NCI-H1092 treated with DMSO at 0.1 percent for 48 hours (cell line): ENCODE measurements at places on chromosomes 2 and 18.

DNA sequence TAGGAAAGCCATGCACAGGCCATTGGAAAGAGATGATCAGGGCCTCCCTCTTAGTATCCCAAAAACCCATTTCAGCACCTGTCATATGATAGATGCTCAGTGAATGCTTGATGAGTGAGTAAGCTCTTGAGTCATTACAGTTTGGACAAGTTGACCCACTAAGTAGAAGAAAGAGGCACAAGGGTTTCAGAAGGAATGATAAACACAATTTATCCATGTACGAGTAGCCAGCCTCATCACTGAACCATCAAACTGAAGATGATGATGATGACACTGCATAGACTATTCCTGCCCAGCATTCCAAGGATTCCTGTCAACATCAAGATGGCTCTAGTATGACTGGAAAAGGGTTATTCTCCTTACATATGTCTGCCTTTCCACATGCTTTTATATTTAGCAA, 596.0 kb downstream of the BCL11A start:
- DNase-seq, result no peak

- DNase-seq, result peak; percentile 33
These were observed 67.1 kb downstream of the SUMO1 start for GRCh38 chr2:202171241-202171825.

DNA sequence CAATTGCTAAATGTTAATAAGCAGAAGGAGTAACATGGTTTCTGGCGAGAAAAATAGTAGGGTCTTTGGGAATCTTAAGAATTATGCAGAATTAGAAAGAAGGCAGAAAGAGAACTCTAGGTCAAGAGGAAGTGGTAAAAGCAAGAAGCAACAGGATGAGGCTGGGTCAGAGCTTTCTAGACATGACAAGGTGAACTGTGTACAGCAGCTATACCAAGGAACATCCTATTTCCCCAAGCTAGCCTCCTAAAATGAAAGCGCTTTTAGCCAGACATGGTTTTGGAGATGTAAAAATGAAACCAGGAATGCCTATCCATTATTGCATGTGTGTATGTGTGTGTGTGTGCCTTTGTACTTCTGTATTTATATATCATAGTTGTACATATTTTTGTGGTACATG, 42.3 kb upstream of the STAT1 start:
- DNase-seq, result no peak

- DNase-seq, result no peak
These were observed 7.5 kb upstream of the YPEL5 start for GRCh38 chr2:30139131-30139870.

GRCh38 chr2:205679410-205680009, 2.8 kb upstream of the NRP2 start:
- DNase-seq, result no peak

DNA sequence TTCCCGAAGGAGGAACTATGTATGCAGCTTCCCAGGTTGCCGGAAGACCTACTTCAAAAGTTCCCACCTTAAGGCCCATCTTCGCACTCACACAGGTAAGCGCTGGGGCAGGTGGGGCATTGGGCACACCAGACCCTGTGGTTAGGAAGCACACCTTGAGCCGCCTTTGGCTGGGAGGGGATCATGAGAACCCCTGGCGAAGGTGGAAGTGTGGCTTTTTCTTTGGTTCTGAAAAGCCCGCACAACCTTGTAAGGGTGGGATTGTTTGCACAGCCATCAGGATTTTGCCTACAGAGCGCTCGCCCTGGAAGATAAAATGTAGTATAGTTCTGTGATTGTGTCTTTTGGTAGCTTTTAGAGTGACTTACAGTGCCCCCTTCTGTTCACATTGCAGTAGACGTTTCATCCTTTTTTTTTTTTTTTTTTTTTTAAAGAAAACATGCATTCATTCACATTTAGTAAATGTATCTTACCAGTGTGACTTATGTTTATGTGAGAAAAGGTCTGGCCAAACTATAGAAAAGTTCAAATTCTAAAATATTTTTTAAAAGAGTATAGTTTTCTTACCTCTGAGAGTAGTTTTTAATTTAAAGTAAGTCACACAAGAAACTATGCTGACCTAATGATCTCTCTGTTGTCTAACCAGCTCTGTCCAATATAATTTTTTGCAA, 5.3 kb downstream of the KLF11 start:
- peak; percentile 29 for DNase-seq

DNA sequence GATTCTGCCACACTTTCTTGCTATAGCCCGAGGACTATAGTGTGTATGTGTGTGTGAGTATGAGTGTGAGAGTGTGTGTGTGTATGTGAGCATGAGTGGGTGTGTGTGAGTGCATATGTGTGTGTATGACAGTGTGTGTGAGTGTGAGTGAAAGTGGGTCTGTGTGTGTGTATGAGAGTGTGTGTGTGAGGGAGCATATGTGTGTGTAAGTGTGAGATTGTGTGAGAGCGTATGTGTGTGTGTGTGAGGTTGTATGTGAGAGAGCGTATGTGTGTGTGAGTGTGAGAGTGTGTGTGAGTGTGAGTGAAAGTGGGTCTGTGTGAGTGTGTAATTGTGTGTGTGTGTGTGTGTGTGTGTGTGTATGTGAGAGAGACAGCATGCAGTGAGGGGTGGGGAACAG, 89.0 kb upstream of the ACSL3 start:
- DNase-seq, result no peak

DNA sequence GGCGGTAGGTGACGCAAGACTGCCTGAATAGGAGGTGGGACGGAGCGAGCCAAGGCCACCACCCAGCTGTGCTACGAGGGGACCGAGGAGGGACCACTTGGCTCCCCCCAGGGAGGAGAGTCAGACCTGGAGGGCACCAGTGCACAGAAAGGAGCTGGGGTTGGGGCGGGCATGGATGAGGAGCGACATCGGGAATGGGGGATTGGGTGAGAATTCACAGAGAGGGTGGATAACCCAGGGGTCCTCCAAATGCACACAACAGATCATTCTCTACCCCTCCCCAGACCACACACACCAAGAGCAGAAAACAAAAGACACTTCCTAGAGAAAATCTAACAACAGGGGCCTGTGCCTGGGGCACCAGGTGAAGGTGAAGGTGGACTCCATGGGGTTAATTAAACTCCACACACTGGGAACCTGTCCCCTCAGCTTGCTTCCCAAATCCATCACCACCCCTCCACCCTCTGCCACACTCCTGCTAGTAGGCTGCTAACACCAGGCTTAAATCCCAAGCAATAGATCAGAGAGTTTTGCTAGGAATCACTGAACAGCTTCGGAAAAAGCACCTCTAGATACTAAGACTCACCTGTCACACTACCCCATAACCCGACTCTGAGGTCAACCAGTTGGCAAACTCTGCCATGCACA, 274.6 kb downstream of the EIPR1 start:
- DNase-seq, result no peak

- no peak for DNase-seq
These were observed 328.5 kb downstream of the AGPS start for GRCh38 chr2:177721087-177721486.

DNA sequence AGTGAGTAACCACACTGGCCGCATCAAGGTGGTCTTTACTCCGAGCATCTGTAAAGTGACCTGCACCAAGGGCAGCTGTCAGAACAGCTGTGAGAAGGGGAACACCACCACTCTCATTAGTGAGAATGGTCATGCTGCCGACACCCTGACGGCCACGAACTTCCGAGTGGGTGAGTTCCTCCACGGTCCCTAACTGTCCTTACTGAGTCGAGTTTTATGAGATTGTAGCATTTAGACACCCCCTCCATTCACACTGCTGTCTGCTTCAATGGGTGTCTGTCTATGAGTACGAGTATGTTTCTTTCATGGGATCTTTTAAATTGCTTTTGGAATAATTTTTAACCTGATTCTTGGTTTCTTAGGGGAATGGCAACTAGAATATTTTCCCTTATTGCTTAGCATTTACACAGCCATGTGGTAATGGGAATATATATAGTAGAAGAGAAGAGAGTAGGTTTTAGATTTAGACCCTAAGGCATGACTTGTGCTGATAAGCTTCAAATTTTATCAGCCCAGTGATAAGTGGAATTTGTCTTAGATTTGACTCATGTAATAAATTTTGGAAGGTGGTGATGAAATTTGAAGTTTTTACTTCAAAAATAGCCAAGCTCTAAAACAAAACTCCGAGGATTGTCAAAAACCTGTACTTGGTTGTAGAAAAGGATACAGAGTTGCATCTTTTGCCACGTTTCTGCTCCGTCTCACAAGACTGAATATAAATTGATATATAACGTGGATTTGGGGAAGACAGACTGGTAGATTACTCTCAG, 188.2 kb downstream of the LTBP1 start:
- DNase-seq, result no peak

DNA sequence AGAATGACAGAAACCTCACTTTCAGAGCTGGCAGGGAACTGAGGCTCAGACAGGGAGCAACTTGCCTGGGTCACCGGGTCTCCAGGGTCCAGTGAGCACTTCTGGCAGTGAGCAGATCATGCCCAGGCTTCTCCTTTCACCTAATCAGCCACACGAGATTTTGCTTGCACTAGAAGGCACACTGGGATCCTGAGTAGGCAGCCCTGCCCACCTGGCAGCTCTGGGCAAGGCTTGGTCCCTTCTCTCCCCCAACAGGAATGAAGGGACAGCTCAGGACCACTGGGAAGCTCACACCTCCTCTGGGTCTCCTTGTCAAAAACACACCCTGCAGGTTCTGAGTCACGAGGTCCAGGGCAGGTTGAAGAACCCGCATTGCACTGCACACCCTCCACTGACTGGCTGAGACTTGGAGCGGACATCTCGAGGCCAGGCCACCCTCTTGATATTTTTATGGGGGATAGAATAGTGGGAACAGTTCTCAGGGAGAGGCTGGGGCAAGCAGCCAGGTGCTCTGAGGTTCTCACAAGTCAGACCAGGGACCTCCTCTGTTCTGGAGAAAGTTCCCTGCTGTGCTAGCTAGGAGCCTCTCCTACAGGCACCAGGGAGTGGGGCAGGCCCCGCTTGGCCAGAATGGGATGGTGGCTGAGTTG, 5.7 kb downstream of the MAL start:
- no peak for DNase-seq

- DNase-seq, result no peak
These were observed 215.6 kb upstream of the PKDCC start for GRCh38 chr2:41832218-41832617.

GRCh38 chr2:95015261-95015912, 10.1 kb upstream of the MAL start:
- no peak for DNase-seq

DNA sequence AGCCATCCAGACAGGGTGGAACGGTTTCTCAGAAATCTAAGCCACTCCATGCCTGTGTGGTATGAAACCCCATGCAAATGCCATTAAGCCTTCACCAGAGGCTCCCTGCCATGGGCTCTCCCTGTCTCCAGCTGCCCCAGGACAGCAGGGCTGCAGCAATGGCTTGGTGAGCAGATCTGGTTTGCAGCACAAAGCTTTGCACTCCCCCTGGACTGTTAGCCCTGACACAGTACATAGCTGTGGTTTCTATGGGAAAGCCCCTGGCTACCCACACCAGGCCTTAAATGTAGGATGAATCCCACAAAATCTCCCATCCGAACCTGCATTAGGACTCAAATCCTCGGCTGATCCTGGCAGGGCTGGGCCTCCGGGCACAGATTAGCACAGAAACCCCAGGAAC, 291.6 kb downstream of the TNS1 start:
- no peak for DNase-seq

GRCh38 chr2:240155745-240156390, 15.4 kb upstream of the OTOS start:
- DNase-seq, result no peak

GRCh38 chr2:207139552-207139951, 26.2 kb downstream of the KLF7 start:
- no peak for DNase-seq

- DNase-seq, result no peak
These were observed 69.9 kb upstream of the ITGA6 start for GRCh38 chr2:172357442-172357841.

GRCh38 chr2:1132328-1132969, 181.8 kb downstream of the SNTG2 start:
- DNase-seq, result peak; percentile 84

GRCh38 chr18:61724532-61724931, 168.3 kb downstream of the RNF152 start:
- no peak for DNase-seq

DNA sequence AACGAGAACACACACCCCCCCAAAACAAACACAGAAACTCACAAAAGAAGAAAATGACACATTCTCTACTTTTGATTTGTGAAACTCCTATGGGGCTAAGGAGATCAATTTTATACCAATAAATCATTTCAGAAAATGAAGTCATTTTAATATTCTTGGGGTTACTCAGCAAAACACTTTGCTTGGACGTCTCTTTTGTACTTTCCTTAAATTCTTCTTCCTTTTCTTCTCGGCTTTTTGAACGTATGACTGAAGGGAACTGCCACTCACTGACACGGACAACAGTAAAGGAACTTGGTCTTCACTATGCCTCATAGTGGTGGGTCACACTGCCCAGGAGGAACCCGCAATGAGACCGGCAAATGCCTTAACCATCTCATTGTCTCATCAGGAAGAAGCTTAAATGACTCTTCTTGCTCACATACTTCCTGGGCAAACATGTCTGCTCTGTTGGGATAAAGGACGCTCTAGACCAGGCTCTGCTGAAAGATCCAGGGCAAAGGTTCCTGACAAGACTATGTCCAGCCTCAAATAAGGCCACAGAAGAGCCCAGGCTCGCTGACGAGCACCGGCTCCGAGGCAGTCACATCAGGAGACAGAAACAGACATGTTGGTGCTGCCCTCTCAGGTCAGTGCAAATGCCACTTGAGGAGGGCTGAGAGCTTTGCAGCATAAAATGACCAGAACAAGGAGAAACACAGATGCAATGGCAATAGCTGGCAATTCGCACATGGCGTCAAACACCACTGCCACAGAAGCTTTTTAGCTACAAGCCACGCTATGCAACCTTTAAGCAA, 205.5 kb downstream of the TGIF1 start:
- no peak for DNase-seq

- no peak for DNase-seq
These were observed 158.6 kb upstream of the DLX2 start for GRCh38 chr2:172261292-172261691.

DNA sequence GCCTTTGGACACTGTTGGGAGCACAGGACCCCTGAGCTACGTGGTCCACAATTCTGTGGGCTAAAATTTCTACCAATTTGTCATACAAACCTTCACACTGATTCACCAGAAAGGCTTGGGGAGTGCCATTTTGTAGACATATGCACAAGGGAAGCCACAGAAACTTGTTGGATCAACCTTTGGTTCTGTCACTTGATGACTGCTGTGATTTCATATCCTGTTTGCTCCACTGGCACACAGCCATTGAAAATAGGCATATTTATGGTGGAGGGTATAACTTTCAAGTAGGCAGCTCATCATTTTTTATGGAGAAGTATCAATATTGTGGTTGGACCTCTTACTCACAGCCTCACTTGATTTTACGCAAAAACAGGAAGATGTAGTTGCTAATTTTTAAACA, 10.5 kb downstream of the NAPG start:
- DNase-seq, result no peak

GRCh38 chr2:119837759-119838158, 78.0 kb downstream of the PTPN4 start:
- DNase-seq, result no peak
